ENCODE measurements at places on chromosomes 7 and 10. TPM values are rescaled to one million over a fixed set of nuclear protein-coding genes. Genes with fewer than 3 reads are reported as not detected.

DNA sequence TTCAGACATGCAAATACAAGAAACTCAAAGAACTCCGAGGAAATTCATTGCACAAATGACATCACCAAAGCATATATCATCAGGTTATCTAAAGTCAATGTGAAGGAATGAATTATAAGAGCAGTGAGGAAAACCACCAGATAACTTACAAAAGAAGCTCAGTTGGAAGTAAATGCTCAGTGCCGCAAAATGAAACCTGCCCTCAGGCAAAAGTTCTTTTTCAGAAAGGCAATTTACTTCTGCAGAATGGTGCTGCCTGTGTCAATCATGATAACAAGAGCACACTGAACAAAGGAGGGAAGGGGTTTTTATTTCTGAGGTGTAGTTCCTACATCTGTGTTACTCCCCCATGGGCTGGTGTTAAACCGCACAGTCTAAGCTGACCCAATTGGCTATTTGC lies 550.6 kb upstream of the SEMA3D start:
- no peak for DNase-seq

- no peak for DNase-seq
Measured at GRCh38 chr10:43921478-43921877, 272.8 kb upstream of the ZNF32 start.

DNA sequence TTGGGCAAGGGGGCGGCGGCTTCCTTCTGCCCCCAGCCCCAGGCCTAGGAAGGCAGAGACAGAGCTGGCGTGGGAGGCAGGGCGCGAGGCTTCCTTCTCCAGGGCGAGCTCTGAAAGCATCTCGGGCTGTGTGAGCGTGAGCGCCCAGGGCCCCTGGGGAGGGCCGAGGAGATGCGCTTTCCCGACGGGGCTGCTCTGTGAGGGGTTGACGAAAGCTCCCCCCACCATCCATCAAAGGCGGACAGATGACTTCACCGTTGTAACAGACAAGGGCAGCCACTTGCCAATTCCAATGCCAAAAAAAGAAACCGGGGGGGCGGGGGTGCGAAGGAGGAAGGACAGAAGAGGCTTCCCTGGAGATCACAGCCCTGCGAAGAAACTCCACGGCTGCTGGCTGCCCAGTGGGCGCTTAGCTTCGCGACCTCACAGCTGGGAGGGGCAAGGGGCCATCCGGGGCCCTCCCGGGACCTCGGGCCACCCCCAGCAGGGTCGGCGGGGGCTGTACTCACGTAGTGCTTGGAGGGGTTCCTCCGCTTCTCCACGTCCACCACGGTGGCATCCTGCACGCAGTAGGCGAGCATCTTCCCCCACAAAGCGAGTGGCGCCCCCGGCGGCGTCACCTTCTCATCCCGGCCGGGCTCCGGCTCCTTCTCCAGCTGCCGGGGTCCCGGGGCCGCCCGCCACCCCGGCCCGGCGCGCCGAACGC lies 537 bp downstream of the SH3PXD2A start:
- no peak for DNase-seq

GRCh38 chr10:22690614-22691431 lies 23.6 kb downstream of the PIP4K2A start:
- no peak for DNase-seq

DNA sequence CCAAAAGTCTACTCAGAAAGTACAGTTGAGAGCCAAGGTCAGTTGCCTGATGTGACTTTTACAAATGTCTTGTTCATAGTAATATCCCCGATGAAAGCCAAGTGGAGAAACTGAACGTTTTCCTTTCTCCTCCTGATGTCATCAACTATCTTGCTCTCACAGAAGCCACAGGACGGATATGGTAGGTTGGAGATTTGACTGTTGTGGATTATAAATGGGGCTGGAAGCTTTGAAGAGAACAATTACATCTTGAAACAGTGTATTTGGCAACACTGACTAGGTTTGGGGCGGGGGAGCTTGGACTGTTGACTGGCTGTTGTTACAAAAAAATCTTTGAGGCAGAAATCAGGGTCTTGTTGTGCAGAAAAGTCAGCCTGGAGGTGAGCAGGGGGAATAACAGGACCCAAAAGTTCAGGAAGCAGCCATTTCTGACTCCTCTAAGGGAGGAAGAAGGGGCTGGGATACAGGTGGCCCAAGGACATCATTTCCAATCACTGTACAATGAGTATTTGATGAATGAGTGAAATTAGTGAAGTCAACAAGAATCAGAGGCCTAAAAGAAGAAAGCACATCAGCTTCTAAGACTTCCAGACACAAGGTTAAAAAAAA lies 24.3 kb downstream of the PLEKHS1 start:
- no peak for DNase-seq

The PKD2L1 gene
- total RNA-seq = not detected

DNA sequence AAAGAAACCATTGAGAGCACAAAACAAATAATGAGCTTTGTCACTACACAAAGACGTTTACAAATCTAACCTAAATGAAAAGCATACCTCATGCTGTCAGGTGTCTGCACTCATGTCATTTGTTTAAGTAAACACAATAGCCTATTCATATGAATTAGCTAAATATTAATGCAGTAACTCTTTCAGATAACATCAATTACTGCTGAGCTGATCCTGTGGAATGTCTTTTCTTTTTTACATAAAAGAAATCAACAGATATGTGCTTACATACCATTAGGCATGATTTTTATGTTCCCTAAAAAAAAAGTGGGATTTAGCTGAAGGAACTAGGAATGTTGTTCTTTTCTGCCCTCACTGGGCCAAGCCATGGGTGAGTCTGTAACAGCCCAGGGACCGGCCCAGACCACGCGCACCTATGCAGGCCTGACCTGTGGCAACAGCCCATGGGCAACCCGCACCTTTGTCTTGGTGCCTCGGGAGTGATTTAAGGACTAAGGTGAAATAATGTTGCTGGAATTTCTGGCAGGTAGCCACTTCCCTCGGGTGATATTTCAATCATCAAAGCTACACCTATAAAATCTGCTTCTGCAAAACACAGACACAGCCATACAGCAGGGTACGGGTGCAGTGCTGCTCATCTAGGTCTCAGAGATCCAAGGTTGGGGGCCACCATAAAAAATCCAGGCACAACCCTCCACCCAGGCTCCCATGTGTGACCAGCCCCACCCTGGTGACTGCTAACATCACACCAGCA lies 44.6 kb downstream of the FGFR2 start:
- no peak for DNase-seq
